Stimulated activated CD8-positive, alpha-beta memory T cell treated with anti-CD3 and anti-CD28 coated beads, Interleukin-12 subunit alpha, Interleukin-12 subunit beta, amount 100 ng/mL, for 4 hours (primary cell): ENCODE measurements at places on chromosomes 12 and 14.

DNA sequence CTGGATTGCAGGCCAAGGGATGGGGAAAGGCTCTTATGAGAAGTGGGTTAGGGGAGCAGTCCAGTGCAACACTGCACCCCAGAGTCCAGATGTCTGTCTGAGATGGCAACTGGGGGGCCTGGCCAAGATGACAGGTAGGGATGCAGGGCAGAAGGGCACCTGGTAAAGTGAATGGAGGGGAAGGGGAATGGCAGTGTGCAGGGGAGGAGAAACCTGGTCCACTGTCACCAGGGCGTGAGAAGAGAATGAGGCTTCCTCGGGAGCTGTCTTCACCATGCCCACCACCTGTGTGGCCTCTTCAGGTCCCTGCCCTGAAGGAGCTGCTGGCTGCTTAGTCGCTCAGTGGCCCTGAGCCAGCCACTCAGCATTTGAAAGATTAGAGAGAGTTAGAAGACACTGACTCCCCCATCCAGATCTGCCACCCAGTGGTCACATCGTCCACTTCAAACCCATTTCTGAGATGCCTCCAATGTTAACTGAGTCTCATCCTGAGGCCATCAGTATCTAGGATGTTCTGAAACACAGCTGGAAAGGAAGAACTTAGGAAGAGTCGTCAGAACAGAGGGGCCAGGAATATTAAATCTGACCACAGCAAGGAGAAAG, 57.3 kb downstream of the PLEKHG3 start:
- no peak for DNase-seq

- no peak for DNase-seq
Measured at GRCh38 chr14:36221112-36221511, 44.6 kb upstream of the PTCSC3 start.

- DNase-seq: no peak
Measured at GRCh38 chr14:102171173-102172020, 31.7 kb downstream of the WDR20 start.

- DNase-seq: no peak
Measured at GRCh38 chr14:104301731-104302460, 163.5 kb downstream of the KIF26A start.

DNA sequence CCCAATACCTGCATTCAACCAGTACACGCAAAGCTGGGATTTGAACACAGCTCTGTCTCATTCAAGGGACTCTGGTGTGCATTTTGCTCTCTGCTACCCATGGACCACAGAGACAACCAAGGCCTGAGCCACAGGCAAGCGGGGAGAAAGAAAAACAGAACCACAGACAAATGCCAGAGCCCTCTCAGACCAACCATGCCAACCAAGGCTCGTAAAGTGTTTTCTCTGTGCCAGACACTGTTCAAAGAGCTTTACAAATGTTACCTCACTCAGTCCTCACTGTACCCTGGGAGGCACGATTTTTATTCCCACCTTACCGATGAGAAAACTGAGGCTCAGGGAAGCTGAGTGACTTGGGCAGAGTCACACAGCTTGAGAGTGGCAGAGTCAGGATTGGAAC, 32.4 kb upstream of the EML1 start:
- DNase-seq: no peak

DNA sequence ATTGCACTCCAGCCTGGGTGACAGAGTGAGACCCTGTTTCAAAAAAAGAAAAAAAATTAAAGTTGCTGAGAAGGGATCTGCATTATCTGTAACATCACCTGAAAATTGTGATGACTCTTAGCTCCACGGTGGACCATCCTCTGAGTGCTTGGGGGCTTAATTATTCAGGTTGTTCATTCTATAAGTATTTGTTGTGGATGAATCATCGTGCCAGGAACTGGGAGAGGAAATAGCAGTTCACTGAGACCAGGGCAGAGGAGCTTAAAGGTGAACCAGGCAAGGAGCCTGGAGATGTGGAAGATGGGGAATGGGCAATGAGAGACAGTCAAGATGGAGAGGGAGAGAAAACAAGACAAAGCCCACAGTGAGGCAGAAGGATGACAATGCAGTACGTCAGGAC, 25.5 kb upstream of the GSC start:
- no peak for DNase-seq

- no peak for DNase-seq
Measured at GRCh38 chr12:96872961-96873360, 34.1 kb upstream of the NEDD1 start.

GRCh38 chr12:34395056-34396005, 373.0 kb downstream of the ALG10 start:
- DNase-seq: no peak

DNA sequence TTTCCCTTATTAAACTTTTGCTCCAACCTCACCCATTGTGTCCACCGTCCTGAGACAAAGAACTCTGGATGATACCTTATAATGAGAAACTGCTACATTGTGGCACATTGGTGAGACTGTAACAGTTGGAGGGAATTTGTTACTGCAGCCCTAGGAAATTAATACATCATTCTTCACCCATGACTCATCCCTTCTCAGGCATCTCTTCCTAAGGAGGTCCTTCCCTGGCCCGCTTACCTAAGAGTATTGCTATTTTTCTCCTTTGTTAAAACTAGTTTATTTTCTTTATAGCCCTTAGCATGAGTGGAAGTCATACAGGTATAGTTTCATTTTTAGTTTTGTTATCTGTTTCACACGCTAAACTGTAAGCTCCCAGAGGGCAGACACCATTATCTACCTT, 87.1 kb downstream of the TMEM260 start:
- DNase-seq: no peak

DNA sequence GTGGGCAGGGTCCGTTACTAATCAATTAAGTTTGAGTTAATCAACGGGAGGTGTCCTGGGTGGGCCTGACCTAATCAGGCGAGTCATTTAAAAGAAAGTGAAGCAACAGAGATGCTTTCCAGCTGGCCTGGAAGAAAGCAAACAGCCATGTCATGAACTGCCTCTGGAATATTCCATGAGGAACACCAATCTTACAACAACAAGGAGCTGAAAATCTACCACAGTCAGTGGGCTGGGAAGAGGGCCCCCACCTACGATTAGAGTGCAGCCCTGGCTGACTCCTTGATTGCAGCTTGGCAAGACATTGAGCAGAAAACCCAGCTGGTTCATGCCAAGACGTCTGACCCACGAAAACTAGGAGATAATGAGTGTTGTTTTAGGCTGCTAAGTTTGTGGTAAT, 56.2 kb downstream of the SSPN start:
- DNase-seq: no peak

DNA sequence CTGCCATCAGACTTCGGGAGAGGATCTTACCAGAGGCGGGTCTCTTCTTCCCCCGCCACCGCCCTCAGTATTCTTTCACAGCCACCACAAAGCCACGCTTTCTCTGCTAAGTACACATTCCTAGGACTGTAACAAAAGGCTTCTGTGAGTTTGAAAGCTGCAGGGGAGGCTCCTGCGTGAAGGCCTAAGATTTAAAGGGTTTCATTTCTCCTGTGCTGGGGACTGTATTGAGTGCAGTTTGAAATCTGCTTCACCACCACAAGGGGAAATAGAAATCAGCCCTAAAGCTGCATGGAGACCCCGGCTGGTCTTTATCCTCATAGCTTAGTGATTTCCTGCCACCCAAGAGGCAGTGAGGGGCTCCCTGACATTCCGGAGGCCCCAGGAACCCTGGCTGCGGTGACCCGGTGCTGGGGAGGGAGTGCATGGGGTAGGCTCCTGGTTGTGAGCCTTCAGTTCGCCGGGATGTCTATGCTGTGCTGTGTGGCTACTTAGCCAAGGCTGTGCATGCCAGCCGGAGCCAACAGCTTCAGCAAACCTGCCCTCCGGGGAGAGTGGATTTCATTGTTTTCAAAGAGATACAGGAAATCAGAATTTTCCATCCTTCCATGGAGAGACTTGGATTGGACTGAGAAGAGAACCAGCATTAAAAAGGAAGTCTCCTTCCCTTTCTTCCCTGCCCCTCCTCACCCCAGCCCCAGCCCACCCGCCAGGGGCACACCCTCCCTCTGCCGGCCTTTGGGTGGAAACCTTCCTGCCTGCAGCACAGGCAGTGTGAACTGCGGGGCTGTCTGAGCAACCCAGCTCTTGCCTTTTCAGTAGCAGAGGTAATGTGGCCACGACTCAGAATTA, 163.3 kb downstream of the ETV6 start:
- DNase-seq: no peak

DNA sequence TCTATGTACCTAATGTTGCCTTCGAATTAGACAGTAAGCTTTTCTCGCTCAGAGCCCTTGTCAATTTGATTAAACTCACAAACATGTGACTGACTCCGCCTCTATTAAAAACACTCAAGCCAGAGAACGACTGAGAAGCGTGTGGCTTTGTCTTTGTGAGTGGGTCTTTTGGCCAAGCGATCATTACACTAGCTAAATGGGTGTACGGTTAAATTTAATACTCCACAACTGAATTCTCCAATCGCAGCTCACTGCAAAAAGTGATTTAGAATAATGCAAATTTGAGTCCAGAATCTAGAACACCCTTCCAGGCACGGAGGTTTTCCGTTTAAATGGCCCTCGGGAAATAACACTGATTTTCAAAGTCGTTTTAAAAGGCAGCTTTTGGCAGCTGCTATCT, 253.7 kb downstream of the EFCAB11 start:
- DNase-seq: no peak

DNA sequence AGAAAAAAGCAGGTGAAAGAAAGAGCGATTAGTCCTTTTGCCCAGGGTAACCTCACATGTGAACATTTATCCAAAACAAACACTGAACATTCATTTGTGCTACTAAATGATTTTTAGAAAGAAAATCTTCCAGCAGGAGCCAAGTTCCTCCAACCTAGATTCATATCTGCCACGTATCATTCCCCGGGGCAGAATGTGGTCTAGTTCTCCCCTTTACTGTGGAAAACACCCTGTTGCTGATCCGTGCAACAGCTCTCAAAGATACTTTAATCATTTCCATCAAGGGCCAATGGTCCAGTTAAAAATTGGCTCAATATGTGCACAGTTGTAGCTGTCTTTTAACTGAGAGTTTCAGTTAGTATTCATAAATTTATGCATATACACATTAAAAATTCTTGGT, 479.1 kb downstream of the ATP23 start:
- DNase-seq: no peak

- DNase-seq: no peak
Measured at GRCh38 chr12:75568393-75568792, 57.0 kb upstream of the KRR1 start.

GRCh38 chr12:91744597-91744996, 401.0 kb downstream of the BTG1 start:
- no peak for DNase-seq

- DNase-seq: no peak
Measured at GRCh38 chr12:33427071-33427470, 12.5 kb downstream of the SYT10 start.

DNA sequence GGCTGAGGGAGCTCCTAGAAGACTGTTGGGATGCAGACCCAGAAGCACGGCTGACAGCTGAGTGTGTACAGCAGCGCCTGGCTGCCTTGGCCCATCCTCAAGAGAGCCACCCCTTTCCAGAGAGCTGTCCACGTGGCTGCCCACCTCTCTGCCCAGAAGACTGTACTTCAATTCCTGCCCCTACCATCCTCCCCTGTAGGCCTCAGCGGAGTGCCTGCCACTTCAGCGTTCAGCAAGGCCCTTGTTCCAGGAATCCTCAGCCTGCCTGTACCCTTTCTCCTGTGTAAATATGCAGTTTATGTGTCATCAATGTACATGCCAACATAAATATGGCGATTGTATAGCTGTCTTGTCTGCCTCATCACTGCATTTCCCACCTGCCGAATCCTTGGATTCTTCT, 7.5 kb downstream of the AMHR2 start:
- DNase-seq: no peak

GRCh38 chr14:100107236-100107635, 42.0 kb downstream of the EVL start:
- no peak for DNase-seq

- no peak for DNase-seq
Measured at GRCh38 chr12:114163771-114164170, 197.6 kb upstream of the RBM19 start.

- DNase-seq: no peak
Measured at GRCh38 chr12:9319842-9320173, 111.6 kb upstream of the PZP start.

- no peak for DNase-seq
Measured at GRCh38 chr12:62839869-62840660, 94.9 kb downstream of the PPM1H start.

DNA sequence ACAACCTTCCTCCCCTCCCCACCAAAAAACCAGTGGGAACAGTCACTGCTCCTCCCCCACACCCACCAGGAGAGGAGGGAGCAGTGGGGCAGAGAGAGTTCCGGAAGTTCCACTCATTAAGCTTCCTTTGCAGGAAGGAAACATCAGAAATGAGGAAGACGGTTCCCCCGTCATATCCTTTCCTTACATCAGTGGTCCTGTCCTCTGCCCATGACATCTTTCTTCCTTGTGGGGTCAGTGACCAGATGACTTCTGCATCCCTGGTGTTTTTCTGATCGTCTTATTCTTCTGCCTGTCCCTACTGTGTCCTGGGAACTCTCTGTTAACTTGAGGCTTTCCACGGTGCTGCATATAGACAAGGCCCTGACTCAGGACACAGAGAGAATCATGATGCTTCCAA, 40.8 kb upstream of the SPTLC2 start:
- DNase-seq: no peak

GRCh38 chr14:77123381-77124325, 17.9 kb downstream of the ZDHHC22 start:
- DNase-seq: no peak

DNA sequence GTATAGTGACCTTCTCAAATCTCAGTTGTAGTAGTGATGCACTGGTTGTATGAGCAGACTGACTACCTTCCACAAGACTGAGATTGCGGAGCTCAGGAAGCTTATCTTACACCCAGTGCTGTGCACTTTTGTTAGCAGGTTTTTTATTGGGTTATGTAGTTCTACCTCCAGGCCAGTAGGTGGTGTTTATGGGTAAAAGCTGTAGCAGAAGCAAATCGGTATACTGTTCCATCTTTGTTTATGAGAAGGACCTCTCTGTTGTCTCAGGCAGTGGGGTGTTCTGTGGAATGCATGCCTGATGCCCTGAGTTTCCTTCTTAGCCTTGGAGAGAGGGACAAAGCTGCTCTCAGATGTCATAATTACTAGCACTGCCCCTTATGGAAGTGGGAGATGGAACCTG, 217.8 kb downstream of the LRFN5 start:
- no peak for DNase-seq

DNA sequence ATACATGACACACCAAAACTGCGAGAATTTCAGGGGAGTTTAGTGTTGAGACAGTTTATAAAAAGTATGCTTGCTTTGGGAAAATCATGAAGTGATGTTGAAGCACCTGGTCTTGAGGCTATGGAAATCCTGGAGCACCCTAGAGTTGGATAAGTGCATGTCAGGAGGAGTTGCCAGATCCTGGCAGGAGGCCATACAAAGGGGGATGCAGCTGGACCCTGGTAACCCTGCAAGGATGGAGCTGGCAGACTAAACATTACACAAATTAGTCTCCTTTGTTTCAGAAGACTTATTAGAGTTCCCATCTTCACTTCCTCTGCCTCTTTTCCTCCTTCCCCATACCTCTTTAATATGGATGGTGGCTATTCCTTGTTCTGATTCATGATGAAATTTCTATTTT, 907.0 kb downstream of the BCL11B start:
- no peak for DNase-seq

DNA sequence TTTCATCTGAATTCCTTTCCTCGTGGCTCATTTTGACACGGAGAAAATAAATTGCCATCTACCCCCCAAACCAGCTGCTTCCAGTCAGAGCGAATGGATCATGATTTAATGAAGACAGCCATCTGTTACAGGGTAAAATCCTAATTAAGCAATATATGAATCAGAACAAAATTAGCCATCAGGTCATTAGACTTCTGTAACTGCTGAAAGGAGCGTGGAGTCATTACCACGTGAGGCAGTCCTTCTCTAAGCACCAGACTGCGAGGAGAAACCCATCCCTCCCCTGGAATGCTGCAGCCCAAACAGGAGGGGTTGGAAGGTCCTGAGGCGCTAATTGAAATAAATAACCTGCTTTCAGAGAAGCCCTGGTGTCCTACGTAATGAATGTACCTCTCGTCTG, 51.1 kb upstream of the TCL1A start:
- no peak for DNase-seq
